ENCODE measurements at places on chromosomes 5 and 9.

- DNase-seq: no peak
Observed at GRCh38 chr5:58818465-58818864, 235.6 kb downstream of the RAB3C start.

- no peak for DNase-seq
Observed at GRCh38 chr9:12162181-12162815, 530.9 kb upstream of the TYRP1 start.

DNA sequence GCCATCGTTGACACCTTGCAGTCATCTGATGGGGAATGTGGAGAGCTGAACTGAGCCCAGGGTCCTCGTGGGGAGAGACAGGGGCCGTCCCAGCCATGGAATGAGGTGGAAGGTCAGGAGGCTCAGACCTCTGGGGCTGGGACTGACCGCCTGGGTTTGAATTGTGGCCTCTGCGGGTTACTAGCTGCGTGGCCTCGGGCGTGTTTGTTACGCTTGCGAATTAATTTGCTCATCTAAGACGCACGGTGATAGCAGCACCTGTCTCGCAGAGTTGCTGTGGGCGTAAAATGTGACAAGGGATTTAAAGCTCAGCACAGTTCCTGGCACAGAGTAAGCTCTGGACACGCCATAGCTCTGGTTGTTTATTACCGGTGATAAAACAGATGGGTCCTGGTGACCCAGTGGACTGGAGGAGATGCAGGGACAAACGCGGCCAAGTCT lies 19.4 kb upstream of the DAB2IP start:
- no peak for DNase-seq

DNA sequence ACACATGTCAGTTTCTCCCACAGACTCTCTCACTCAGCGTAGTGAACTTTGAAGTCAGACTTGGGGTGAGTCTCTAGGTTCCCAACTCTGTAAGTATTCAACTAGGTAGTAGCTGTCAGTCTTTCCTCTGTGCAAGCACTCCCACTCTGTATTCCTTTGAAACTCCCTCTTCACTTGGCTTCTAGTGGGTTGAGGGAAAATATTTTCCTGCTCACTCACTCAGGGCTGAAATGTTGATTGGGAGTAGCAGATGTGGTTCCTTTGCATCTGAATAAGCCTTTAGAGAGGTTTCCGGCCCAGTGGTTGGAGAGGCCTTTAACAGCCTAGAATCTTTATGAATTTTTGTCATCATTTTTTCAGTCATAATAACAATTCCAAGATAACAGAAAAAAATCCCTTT lies 18.1 kb upstream of the ARRDC3 start:
- no peak for DNase-seq

DNA sequence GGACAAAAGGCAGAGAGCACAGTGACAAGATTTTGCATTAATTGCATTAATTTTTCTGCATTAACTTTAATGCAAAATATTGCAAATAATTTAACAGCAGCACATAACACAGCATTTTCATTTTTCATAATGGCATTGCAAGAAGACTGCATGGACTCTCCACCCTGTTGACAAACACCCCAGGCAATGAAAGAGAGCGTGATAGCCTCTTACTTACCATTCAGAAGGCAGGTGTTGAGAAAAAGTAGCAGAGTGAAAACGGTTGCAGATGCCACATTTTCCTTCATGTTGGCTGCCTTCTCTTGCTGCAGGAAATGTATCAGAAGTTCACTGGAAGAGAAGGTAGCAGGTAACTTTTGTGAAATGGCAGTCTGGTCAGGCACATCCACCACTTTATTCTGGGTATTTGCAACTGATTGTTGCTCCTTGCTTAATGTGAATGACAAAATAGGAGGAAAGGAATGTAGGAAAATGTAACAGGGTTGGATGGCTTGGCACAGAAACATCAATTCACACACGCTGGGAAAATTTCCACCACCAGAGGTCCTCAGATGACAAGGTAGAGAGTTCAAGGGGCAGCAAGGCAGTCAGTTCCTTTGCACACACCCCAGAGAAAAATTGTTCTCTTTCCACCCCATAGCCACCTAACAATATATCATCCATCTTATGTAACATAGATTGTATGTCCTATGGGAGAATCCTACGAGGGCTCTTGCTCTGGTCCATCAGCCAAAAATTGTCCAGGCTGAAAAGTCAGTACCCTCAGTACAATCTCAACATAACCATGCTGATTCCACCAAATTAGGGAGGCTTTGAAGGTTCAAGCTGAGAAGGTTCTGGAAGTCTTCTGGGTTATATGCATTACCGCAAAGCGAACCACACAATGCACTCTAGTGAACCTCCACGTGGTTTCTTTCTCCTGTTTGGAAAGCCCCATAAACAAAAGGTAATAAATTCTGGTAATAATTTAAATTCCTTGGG lies 41.9 kb upstream of the AGXT2 start:
- DNase-seq: peak; percentile 50

- peak; percentile 44 for DNase-seq
Observed at GRCh38 chr5:139482050-139482889, at the start of gene STING1. STING1 (minus strand) TSS chr5:139482758; CDS start chr5:139481704, 1,054 bp downstream.

DNA sequence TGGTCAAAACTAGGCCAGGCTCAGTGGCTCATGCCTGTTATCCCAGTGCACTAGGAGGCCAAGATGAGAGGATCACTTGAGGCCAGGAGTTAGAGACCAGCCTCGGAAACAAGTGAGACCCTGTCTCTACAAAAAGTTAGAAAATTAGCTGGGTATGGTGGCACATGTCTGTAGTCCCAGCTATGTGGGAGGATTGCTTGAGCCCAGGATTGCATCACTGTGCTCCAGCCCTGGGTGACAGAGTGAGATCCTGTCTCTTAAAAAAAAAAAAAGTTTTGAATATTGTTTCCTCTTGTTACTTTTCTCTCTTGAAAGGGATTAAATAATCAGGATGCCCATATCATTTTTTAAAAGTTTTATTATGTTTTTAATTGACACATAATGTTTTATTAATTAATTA lies 7.6 kb downstream of the ARHGEF37 start:
- no peak for DNase-seq

GRCh38 chr9:122005597-122005996 lies 87.5 kb downstream of the TTLL11 start:
- no peak for DNase-seq

DNA sequence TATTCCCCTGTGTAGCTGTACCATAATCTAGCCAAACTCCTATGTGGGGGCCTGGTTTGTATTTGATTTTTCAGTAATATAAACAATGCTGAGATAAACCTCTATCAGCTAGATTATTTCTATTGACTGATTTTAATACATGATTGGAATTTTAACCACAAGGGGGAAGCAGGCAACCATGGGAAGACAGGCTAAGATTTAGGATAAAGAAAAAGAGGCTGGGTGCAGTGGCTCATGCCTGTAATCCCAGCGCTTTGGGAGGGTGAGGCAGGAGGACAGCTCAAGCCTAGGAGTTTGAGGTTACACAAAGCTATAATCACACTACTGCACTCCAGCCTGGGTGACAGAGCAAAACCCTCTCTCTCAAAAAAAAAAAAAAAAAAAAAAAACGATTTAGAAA lies 18.1 kb upstream of the GPX3 start:
- no peak for DNase-seq

DNA sequence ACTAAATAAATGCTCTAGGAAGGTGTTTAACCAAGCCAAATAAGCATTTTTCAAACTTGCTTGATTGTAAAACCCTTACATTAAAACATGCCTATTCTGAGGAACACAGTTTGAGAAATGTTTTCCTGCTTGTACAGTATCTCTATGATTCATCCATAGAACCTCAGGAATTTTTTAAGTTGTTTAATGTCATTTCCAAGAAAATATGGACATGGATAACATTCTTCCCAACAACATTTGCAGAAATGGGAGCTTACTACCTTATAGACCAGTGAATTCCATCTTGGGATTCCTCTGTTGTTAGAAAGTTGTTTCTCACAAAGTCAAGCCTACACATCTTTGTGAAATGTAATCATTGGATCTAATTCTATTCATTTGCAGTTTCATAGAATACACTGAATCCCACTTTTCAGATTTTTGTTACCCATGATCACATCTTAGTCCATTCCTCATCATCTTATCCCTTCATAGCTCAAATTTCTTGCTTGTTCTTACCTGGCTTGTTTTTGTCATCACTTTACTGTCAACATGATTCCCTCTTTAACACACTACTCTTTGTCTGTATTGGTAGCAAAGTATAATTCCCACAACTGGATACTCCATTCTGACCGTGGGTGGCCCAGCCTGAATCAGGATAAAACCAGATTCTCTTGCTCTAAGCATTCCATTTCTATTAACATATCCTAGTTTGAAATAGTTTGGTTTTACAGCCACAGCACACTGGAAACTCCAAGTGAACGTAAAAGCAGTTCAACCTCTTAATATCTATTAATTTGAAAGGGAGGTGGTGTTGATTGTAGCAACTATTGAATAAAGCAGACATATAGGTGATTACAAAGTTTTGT lies 49.4 kb upstream of the PAPPA start:
- no peak for DNase-seq

- no peak for DNase-seq
Observed at GRCh38 chr5:74499256-74500050, 141.1 kb downstream of the ENC1 start.

GRCh38 chr5:170745481-170746071 lies 37.9 kb upstream of the GABRP start:
- DNase-seq: no peak

DNA sequence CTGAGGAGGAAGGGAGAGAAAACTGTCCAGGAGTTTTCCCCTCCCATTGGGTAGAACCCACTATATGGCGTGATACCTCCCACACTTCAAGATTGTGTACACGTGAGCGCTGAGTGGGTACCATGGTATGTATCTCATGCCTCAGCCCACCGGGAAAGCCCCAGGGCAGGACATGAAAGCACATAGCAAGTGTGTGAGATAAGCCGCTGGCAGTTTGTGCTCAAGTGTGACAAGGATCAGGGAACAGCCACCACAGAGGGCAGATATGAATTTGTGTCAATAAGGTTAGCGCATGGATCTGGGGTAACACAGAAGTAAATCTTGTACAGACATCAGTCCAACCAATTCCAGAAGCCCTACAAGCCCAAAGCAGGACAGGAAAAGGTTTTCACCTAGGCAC lies 42.6 kb upstream of the NAA35 start:
- no peak for DNase-seq

GRCh38 chr5:114839360-114839759 lies 330.3 kb downstream of the TRIM36 start:
- no peak for DNase-seq

DNA sequence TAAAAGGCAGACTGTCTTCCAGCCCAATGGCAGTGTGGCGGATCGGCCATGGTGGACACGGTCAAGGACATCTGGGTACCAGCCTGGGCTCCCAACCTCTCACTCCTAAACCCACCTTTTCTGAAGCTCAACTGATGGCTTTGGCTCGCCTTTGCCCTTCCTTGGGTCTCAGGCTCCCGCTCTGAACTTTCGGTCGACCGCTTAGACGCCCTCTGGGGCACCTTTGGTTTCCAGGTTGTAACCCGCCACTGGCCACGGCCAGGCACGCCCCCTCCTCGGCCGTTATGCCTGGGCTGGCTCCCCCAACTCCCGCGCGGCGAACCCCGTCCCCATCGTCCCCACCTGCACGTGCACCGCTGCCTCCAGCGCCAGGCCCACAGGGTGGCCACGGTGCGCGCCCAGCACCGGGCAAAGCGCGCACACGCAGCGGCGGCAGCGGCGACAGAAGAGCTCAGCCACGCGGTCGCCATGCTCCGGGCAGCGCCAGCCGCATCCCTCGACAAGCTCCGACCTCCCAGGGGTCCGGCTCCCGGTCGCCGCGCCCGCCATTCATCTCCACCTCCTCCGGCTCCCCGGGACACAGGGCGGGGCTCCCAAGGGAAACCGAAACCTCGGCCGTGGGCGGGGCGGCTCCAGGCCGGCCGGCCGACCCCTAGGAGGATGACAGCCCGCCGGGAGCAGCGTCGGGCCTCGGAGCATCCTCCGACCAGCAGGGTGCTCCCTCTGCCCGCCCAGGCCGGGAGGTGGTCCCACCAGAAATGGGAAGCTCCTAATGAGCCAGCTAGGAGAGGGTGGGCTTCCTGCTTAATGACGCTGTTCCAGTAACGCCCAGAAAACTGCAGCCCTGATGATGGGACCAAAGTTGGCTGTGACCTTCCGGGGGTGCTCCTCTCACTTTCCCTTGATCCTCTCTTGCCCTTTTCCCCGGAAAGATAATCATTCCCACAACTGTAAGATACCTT lies at the start of gene TRIM14:
Gene TRIM14, minus strand, starts transcription at position 583 of the 962 bp plus-strand sequence. Its CDS starts 34 bp downstream, at position 549.
- DNase-seq: no peak

- no peak for DNase-seq
Observed at GRCh38 chr9:33942471-33943083, 106.1 kb downstream of the UBAP2 start.

DNA sequence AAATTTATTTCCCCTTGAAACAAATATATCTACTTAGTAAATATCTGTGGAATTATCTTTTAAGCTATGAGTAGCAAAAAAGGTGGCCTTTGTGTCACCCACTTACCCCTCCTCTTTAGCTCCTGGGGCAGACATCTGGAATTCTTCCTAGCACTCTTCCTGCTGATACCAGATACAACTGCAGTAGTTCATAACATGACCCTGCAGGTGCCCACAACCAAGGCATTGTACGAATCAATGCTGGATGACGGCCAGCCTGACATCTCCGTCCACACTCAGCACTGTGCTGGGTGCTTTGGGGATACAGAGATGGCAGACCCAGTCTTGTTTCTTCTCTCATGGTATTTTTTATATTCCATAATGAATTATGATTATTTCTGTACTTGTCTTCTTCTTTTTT lies 152.3 kb downstream of the GOLPH3 start:
- DNase-seq: no peak

DNA sequence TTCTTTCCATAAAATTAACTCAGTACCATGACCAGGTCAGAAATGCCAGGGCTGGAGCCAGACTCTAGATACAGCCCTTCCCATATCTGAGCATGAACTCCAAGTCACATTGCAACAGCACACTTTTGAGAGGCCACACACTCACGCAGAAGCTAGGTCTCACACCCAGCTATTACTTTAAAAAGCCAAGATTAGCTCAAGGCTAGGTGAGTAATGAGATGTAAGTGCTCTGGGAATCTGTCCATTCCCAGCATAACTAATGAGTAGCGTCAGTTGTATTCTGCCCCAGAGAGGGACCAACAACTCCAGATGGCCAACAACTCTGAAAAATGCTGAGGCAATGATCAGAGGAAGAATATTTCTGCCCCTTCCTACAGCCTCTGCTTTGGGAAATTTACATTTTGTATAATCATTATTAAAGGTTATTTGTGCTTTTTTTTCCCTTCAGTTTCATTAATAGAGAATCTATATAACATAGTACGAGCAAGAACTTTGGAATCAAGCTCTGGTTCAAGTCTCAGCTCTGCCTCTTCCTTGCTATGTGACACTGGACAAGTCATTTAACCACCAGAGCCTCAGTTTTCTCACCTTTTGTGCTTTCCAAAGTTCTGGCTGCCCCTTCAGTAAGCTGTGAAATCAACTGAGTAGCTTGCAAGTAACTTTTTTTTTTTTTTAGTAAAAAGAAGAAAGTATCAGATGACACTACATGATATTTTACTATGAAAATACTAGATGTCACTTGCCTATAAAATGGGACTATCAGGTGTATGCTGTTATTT lies 118.3 kb downstream of the NR6A1 start:
- DNase-seq: no peak

GRCh38 chr9:114653556-114654159 lies 3.9 kb downstream of the TEX53 start:
- peak; percentile 71 for DNase-seq

GRCh38 chr9:111926421-111926875 lies 29.8 kb downstream of the UGCG start:
- peak; percentile 33 for DNase-seq

- DNase-seq: no peak
Observed at GRCh38 chr5:159878988-159879471, 37.3 kb upstream of the ADRA1B start.

Data from activated T-cell treated with anti-CD3 and anti-CD28 coated beads for 24 hours (primary cell).